ENCODE measurements at places on chromosomes 4 and X.

GRCh38 chrX:118593407-118593806 is 97.8 kb downstream of the DOCK11 start:
- DNase-seq: no peak

- no peak for DNase-seq
Measured at GRCh38 chr4:151760002-151760401, 805 bp downstream of the GATB start.

DNA sequence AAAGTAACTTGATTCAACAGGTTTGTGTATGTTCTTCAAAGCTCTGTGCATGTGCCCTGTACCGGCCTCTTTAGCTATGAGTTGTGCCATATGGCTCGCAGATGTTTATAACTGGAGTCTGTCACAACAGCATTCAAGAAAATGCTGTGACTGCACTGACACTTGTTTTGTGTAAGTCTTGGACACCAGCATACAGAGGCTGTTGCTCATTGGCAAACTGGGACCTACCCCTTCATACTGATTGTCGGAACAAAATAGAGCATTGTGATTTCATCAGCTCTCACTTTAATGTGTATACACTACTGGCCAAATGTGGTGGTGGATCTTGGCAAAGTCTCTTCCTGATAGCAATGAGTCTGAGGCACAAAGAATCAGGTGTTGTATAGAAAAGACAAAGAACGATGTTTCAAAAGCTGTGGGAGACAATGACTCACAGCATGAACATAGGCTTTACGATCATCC is 133.9 kb downstream of the EGF start:
- DNase-seq: no peak

DNA sequence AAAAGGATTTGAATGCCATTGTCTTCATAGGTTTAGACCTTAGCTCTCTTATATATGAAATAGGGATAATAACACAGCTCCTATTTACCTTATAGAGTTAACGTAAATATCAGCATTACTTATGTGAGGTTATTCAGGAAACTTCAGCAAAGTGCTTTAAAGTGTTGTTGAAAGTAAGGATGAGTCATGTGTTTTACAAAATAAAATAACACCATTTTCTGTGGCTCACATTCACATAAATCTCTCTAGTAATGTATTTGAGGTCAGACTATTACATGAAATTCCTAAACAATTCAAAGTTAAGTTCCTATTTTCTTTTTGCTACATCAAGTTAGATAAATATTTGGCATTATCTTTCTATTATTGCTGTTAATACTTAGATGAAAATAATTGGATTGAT is 2.9 kb downstream of the GNRHR start:
- no peak for DNase-seq

GRCh38 chr4:138656990-138657389 is 358.6 kb upstream of the NOCT start:
- no peak for DNase-seq

DNA sequence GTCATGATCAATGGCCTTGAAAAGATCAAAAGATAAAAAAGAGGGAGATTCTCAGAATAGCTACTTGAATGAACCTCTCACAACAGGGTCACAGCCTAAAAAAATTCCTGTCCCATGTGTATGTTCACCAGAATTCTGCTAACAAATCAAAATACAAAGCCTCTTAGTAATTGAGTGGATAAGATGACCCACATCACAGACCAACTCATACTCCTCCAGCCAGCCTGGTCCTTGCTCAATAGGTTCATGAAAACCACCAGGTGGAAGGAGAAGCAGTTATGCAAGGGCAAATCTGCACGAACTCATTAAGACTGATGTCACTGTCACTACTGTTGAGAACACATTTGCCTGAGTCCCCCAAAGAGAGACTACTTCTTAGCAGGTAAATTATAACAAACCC is 21.5 kb downstream of the WDFY3 start:
- no peak for DNase-seq

- no peak for DNase-seq
Measured at GRCh38 chrX:9501362-9501761, 36.5 kb downstream of the TBL1X start.

- peak; percentile 0 for DNase-seq
Measured at GRCh38 chrX:101931136-101931487, 715 bp downstream of the ZMAT1 start.

GRCh38 chr4:38354421-38354820 is 309.6 kb upstream of the KLF3 start:
- DNase-seq: no peak

DNA sequence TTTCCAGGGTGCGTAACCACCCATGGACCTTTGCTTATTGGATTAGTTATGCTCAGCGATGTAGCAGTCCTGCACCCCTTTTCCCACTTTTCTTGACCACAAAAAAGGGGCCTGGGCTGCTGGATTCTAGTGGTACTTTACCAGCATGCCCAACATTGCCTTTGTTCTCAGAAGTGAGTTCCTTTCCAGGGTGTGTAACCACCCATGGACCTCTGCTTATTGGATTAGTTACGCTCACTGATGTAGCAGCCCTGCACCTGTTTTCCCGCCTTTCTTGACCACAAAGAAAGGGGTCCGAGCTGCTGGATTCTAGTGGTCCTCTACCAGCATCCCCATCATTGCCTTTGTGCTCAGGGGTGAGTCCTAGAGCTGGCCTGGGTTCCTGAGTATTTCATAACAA is 138.2 kb downstream of the COX18 start:
- no peak for DNase-seq

DNA sequence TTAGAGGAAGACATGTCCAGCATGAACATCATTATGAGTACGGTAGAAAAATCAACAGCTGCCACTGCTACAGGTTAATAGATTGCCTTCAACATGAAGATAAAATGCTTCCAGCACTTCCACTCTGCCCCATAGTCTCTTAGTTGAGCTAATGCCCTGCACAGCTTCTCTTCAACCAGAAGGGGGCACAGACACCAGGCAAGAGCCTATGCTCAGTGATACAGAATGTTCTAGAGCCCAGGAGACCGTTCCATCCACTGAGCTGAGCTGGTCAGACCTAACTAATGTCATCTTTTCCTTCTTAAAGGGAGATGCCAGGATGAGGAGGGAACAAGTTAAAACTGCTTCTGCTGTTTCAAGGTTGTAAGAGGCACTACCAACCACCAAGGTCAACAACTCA is 42.2 kb downstream of the SMIM10L2A start:
- DNase-seq: no peak

GRCh38 chrX:134695999-134696398 is 37.7 kb upstream of the PLAC1 start:
- DNase-seq: no peak

- DNase-seq: no peak
Measured at GRCh38 chr4:159045321-159045720, 57.6 kb upstream of the RAPGEF2 start.

DNA sequence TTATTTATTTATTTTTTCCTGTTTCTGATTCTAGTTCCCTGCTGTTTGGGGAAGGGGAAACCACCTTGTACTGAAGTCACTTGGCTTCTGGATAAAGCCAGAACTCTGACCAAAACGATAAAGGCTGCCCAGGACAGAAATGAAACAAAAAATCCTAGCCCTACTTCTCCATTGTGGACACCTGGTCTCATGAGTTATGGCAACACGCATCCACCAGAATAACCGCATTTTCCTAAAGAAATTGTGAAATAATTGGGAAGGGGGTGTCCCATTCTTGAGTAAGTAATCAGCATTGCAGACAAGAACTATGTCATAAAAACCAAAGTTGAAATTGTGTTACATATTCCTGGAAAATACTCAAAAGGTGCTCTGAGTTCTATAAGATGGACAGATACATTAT is 42.1 kb downstream of the SLC9A7 start:
- DNase-seq: no peak

DNA sequence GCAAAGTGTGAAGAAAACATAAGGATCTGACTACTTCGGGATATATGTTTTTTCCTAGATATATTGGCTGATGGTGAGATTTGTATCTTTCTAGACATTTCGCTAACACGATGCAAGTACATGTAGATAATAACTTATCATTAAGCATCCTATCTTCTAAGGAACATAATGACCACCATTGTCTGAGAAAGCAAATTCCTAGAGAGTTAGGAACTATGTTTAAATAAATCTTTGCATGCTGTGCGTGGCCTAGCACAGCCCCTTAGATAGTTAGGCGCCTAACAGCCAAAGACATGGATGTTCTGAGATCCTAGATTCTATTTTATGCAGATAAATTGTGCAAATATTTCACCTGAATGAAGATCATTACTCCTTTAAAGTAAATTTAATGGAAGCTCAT is 3.0 kb downstream of the COL4A6 start:
- DNase-seq: no peak

- DNase-seq: no peak
Measured at GRCh38 chrX:109077788-109078187, 341.4 kb upstream of the IRS4 start.

- DNase-seq: no peak
Measured at GRCh38 chr4:8675906-8676305, 83.3 kb downstream of the CPZ start.

DNA sequence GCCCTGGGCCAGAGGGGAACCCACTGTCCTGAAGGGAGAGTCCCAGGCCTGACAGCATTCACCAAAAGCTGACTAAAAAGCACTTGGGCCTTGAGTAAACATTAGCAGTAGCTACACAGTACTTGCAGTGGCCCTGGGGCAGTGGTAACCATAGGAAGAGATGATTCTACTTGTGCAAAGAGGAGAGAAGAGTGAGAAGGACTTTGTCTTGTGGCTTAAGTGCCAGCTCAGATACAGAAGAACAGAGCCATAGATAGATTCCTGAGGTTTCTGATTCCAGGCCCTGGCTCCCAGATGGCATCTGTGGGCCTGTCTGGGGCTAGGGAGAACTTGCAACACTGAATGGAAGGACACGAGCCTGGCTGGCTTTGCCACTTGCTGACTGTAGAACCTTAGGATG is 100.5 kb downstream of the PTCHD1 start:
- DNase-seq: no peak

GRCh38 chrX:11190745-11191510 is 79.8 kb downstream of the HCCS start:
- DNase-seq: no peak

- DNase-seq: no peak
Measured at GRCh38 chrX:150913511-150913910, 15.0 kb upstream of the CD99L2 start.

DNA sequence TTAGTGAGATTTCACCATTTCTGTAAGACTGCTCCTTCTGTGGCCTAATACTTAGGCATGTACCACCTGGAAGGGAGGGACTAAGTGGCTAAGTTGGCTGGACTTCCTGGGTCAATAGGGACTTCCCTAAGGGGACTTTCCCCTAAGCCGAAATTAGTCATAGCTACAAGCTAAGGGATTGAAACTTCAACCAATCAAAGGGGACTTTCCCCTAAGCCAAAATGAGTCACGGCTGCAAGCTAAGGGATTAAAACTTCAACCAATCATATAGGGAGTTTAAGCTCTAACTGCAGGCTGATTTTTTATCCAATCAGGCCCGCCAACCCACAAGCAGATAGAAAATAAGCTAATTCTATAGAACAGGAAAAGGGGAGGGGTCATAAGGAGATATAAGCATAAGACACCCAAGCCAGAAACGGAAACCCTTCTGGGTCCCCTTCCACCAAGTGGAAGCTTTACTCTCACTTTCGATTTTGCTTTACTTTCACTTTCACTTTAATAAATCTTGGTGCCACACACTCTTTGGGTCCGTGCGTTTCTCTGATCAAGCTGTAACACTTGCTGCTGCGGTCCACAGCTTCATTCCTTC is 382.8 kb downstream of the KLHL4 start:
- peak; percentile 8 for DNase-seq

DNA sequence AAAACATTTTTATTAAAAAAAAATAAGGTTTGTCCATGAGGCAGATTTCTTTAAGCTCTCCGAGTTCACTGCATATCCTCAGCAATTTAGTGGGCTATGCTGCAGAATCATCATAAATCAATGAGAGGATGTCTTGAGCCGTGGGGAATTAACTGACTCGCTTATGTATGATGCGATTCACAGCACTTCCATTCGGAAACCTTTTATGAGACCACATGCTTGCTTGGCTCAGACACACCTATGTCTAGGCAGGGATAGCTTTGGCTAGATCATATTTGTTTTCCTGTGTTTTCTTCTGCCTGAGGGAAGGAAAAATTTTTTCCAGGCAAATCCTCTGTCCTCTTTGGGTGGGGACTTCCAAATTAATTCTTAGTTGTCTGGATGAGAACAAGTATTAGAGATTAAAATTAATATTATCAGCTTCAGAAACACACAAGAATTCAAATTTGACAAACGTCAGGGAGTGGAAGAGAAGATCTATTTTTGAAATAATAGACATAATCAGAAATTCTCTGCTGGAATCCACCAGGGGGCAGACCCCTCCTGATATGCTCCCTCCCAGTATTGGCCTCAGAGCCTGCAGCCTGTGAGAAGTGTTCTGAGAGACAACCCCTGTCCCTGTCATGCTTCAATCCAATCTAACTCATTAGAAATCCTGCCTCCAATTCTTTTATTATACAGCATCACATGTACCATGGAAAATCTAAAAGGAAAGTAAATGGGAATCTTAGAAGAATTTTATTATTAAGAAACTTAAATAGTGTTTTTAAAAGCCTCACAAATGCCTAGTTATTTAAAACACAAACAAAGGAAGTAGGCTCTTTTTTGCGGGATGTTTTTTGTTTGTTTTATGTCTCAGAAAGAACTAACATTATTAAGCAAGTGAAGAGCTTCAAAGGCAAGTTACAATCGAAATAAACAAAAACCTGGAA is 345.1 kb upstream of the TACR3 start:
- DNase-seq: peak; percentile 5

- DNase-seq: no peak
Measured at GRCh38 chrX:23334848-23335599, at the start of gene PTCHD1. Gene PTCHD1, plus strand, starts transcription at chrX:23334849. Its CDS starts 27 bp downstream, at chrX:23334876.

GRCh38 chr4:57103051-57103450 is 7.1 kb downstream of the IGFBP7 start:
- DNase-seq: no peak

GRCh38 chr4:79920163-79920853 is 152.7 kb downstream of the ANTXR2 start:
- DNase-seq: no peak

DNA sequence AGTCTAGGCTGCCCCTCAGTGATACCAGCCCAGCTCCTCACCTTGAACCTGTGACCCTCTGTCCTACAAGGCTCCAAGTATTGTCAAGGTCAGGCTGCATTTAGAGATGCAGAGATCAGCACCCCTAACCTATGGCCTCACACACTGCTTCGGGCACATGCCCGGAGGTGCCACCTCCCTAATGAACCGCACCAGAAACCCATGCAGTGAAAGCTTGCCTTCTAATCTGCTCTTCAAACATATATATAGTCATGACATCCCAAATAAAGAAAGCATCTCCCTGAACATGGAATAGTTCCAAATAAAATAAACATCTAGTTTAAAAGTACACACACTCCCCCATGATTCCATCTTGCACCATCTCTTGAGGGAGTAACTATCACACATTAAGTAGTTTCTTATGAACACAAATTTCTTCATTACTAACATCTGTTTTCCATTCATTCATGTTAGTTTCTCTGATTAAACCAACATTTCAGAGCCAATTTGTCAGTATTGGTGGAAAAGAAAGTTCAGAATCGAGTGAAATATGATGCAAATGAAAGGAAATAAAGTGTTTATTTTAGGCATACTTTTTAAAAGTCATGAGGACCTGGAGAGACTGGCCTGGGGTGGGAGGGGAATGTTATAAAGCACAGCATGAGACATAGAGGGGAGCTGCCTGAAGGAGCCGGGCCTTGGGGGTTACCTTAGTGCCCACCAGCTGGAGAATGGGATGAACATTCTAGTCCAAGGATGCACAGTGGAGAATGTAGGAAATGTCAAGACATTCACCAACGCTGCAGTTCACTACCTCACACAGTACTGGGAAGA is 19.2 kb downstream of the CC2D2A start:
- no peak for DNase-seq

GRCh38 chr4:56979421-56980072 is 851 bp downstream of the POLR2B start:
- no peak for DNase-seq

- no peak for DNase-seq
Measured at GRCh38 chr4:20185103-20185502, 66.6 kb upstream of the SLIT2 start.
